GOT3 (cell line): ENCODE measurements at places on chromosomes 13 and 19.

DNA sequence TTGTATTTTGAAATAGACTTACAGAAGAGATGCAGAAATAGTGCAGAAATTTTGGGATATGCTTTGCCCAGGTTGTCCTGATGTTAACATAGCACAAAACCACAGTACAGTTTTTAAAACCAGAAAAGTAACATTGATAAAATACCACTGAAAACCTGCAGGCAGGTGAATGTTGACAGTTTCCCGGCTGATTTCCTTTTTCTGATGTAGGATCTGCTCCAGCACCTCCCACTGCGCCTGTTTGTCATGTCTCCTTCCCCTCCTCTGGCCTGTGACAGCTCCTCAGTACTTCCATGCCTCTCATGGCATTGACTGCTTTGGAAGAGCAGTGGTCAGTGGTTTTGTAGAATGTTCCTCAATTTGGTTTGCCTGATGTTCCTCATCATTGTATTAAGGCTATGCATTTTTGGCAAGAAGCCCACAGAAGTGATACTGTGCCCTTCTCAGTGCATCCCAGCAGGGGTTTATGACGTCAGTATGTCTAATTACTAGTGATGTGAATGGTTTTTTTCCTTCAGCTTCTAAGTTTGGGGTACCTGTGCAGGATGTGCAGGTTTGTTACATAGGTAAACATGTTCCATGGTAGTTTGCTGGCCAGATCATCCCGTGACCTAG is 31.0 kb downstream of the TDRD12 start:
- no peak for DNase-seq

DNA sequence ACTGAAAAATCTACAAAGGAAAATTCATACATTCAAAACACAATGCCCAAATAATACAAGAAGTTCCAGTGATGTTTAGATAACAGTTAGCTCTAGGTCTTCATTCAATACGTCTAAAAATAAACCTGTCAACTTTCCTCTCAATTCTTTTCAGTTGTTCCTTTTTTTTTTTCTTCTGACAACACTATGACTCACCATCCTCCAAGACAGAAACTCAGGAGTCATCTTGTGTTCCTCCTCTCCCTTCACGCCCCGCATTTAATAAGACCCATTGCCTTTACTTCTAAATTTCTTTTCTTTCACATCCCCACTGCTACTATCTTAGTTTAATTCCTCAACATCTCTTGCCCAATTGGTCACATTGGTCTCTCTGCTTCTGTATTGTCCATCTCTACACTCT is 759.9 kb downstream of the GPC5 start:
- no peak for DNase-seq

GRCh38 chr19:5547881-5548280 is 19.9 kb downstream of the TINCR start:
- no peak for DNase-seq

- no peak for DNase-seq
These were observed 60.5 kb downstream of the SPATA13 start for GRCh38 chr13:24221007-24221406.

DNA sequence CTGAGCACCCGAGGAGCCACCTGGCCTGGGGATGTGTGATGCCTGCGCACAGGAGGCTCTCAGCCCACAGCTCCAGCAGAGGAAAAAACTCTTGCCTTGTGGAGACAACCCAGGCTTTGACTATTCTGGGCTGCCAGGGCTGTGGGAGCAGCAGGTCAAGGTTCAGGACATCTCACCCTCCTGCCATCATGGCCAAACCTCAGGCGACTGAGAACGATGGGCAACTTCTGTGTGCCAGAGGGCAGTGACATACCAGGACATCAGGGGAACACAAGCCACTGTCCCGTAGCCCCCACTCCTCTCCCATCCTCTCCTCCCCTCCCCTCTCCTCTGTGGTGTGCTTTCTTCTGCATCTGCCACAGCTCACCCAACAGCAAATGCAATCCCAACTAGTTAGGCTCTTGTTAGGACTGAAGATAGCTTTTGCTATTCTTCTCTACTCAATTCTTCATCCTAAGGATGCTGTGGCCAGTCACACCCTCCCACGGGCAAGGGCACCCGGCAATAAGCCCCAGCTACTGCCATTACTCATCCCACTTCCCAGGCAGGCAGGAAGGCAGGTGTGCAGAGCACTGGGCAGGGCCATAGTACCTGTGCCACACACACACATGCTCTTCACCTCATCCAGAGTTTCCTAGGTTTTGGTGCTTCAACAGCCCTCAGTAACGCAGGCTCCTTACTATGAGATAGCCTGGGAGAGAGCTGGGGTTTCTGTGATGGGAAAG is 16.8 kb downstream of the ELL start:
- no peak for DNase-seq

GRCh38 chr19:50419580-50420035 is 870 bp downstream of the SPIB start:
- no peak for DNase-seq

DNA sequence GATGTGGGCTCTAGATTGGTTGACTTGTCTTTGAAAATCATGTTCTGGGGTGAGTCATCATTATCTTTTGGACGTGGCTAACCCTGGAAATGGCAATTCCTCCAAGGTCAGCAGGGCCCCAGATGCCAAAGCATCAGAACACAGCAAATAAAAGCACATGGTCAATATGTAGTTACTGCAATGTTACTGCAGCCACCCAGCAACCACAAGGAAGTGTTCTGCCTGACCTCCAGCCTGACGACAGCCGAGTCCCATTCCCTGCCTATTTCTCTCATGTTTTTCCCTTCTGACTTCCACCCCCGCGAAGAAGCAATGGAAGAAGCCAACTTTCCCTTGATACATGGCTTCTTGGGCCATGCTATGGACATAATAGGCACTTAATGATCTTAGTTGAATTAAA is 577.9 kb downstream of the IRS2 start:
- DNase-seq = no peak

DNA sequence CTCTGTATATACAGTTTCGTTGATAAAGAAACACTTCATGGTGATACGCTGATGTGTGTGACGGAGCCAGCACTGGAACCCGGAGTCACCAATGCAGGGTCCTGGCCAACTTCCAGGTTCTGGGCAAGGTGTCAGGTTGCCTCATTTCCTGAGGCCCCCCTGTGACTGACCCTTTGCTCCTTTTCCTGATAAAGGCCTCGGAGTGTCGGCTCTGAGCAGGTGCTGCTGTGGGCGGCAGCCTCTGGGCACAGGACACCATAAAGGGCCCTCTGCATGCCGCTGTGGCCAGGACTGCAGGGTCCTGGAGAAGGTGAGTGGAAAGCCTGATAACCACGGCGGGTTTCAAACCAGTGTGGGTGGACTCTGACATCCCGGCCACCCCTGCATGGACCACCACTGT is 17.3 kb upstream of the MYDGF start:
- DNase-seq = no peak

GRCh38 chr19:17530586-17530985 is 19.1 kb downstream of the PGLS start:
- DNase-seq = no peak

DNA sequence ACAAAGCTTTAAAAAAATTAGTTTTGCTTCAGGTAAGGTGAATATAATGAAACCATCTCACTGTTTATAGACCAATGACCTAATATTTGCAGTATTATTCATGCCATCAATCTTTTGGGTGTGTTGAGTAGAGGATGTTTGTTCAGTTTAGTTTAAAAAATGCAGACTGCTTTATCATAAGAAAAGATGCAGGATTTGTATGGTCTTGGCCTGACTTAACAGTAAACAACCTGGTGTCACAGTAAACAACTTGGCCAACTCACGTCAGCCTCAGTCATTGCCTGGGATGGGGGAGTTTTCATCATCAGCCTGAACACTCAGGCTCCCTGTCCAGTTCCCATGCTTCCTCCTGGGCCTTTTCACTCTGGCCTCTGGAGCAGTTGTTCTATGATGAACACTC is 55.1 kb downstream of the LMO7 start:
- no peak for DNase-seq

DNA sequence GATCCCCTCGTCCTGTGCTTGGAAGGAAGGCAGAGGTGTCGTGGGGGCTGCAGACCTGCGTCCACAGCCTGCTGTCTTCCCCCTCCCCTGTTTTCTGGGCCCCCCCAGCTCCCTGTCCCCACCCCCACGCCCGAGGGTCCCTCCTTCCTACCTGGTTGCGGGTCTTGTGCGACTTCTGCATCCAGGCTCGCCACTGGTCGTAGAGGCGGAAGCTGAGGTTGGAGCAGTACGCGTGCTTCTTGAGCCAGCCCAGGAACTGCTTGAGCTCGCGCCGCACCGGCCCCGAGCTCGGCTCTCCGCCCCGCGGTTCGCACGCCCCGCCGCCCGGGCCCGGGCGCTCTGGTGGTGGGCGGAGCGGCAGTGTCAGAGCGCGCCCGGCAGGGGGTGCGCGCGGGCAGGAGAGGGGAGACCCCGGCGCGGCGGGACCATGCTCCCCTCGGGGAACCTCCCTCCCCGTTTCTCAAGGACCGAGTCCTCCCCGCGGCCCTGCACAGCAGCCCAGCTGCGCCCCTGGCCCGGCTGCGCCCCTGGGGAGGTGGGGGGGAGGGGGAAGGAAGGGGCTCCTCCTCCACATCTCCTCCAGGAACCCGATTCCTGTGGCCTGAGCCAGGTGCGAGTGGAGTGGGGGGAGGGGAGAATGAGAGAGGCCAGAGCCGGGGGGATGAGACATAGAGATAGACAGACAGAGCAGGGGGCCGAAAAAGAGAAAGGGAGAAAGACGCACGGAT is 5.7 kb downstream of the REX1BD start:
- DNase-seq = no peak

- no peak for DNase-seq
These were observed 963.3 kb upstream of the SPRY2 start for GRCh38 chr13:81304121-81304659.

DNA sequence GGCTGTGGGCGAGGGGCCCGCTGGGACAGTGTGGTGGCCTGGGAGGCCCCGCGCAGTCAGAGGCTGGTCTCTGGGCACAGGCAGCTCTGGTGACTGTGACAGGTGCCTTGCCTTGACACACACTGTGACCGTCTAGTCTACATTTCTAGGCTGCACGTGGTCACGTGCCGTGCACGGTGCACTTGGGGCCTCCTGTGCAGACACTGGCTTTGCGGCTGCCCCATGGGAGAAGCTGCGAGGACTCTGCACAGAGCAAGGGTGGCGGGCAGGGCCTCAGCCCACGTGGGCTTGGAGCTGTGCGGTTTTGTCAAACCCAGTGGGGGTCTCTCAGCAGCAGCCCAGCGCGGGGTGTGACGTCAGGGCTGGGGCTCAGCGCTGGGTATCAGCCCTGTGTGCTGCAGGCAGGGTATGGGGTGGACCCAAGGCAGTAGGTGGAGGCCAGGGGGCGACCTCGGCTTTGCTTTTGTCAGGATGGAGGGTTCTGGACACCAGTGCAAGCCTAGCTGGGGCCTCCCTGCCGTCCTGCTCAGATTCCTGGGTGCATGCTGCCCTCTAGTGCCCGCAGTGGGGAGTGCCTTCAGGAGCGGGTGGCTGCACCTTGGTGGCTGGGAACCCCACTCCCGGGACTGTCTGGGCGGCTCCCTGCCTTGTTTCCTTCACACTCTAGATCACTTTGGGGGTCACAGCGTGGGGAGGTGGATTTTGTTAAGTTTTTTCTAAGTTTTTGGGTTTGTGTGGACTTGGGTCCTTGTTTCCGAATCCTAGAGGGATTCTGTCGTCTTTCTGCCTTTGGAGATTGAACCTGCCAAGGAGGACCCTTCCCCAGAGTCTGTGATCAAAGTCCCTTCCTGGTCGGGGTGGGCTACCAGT is 62.6 kb downstream of the KDM4B start:
- peak; percentile 50 for DNase-seq

GRCh38 chr13:32079587-32079986 is 48.0 kb downstream of the FRY start:
- DNase-seq = no peak

GRCh38 chr13:65868884-65869283 is 1361.3 kb downstream of the PCDH9 start:
- no peak for DNase-seq

GRCh38 chr19:7540761-7541474 is 5.4 kb downstream of the PNPLA6 start:
- DNase-seq = no peak

DNA sequence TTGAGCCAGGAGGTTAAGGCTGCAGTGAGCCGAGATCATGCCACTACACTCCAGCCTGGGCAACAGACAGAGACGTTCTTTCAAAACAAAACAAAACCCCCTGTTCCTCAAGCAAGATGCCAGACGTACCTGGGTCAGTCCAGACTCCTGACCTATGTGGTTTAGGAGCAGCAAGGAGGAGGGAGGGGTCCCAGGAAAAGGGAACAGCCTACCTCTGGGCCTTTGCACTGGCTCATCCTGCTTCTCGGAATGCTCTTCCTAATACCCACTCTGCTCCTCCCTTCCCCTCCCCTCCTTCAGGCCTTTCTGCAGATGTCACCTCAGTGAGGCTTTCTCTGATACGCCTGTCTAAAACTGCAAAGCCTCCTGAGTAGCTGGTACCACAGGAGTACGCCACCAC is 9.5 kb downstream of the RINL start:
- DNase-seq = no peak

GRCh38 chr19:56866538-56866937 is 26.0 kb upstream of the PEG3 start:
- DNase-seq = no peak

DNA sequence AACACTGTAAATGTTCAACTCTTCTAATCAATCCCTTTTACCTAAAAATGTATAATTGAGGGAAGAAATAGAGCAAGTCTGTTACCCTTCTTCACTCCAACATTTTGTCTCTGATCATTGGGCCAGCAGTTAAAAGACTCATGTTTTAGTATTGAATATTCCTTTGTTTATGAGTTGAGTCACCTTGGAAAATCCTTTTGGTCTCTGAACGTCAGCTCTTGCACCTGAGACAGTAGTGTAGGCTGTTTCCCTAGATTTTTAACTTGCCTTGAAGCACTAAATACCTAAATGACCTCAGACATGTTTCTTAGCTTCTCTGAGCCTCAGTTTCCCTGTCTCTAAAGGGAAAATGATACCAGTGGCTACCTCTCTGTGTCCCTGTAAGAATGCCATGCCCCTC is 184.2 kb downstream of the RFC3 start:
- no peak for DNase-seq

DNA sequence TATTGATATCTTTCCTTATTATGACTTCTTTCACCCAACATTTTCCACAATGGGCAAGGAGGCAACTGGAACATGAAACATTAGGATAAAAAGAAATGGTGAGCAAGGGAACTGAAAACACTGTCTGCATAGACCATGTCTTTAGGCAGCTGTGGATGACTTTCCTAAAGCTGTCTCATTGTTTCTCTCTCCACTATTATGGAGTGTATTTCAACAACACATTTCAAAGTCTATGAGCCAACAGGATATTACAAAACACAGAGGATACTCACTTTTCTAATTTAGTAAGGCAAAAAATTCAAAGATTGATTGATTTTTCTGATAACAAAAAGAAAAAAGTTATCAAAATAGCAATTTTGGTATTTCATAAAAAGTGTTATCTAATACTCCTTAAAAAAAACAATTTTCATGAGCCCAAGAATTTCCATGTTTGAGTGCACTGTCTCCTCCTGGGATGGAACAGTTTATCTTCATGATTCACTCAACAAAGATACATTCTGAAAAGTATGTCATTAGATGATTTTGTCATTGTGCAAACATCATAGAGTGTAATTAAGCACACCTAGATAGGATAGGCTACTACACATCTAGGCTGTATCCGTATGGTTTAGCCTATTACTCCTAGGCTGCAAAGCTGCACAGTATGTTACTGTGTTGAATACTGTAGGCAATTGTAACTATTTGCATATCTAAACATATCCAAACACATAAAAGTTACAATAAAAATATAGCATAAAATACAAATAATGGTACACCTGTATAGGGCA is 1568.4 kb downstream of the SLITRK5 start:
- DNase-seq = no peak

GRCh38 chr13:62512194-62513141 is 1096.8 kb upstream of the PCDH20 start:
- no peak for DNase-seq
